GM06990 (cell line): ENCODE measurements at places on chromosomes 16 and 17.

DNA sequence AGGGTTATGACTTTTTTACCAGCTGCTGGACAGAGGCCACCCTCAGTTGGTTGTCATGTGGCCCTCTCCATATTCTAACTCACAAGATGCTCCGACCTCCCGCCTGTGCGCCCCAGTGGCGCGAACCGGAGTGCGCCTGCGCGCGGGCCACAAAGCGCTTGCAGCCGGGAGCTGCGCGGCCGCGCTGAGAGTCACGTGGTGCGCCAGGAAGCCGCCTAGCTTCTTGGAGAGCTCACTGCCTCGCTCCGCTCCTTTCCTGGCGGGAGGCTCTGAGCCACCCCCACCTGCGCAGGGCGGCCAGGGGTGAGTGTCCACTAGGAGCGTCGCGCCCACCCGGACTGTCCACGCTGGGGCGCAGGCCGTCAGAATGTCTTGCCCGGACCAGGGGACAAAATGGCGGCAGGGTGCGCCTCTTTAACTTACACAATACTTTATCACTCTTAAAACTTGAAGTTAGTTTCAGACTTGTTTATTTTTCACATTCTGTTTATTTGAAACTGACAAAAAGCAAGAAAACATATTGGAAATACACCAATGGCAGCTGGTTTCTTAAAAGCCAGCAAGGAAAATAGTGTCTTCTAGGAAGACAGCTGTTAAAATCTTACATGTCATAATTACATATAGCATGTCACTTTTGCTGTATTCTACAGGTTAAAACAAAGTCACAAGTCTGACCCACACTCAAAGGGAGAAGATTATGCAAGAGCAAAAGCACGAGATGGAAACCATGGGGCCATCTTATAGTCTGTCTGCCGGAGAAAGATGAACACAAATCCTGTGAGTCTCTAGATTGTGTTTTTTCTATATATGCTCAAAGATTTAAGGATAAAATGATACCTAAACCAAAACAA lies 357.9 kb downstream of the CNTNAP4 start:
- no peak for DNase-seq

DNA sequence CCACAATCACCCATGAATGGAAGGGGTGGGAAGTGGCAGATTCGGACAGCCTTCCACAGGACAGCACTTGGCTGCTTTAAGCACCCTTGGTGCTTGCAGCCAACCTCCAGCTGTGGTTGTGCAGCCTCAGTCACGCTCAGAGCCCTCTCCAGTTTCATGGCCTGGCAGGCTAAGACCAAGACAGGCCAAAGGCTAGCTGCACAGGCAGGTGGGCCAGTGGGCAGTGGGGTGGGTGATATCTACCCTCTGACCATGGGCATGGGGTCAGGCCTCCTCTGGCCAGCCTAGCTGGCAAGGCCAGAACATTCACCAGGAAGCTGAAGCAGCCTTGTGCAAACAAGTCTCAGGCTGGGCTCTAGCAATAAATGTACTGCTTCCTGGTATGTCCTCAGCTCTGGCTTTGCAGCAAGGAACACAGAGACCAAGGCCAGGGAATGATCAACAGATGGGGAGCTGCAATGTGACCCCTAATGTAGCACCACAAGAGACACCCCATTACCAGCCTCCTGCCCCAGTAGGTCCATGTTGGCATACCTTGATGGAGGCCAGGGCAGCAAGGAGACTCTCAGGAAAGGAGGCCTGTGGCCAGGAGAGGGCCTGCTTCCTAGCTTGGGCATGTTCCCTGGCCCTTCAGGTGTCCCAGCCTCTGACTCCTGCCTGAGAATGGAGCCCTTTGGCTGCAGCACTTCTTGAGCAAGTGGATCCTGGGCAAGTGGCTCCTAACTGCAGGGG lies 20.9 kb downstream of the HSD11B2 start:
- DNase-seq = no peak

GRCh38 chr16:89460556-89460955 lies 29.8 kb downstream of the ANKRD11 start:
- no peak for DNase-seq

DNA sequence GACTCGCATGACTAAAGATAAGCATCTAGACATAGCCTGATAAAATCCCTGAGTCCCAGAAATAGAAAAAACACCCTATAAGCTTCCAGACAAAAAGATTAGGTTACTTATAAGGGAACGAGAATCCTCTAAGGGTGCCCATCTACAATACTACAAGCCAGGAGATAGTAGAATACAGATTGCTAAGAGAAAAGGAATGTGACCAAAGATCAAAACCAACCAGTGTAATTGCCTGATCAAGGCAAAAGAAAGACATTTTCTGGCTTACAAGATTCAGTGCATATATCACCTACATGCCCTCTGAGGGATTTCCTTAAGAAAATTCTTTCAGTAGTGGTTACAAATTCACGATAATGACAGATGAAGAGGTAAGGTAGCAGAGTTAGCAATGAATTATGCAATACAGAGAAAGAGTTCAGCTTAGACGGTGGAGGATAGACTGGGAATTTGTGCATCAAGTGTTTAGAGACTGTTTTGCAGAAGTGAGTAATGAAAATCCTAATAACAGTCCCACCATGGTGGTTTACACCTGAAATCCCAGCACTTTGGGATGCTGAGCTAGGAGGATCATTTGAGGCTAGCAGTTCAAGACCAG lies 35.0 kb downstream of the BCL7C start:
- DNase-seq = no peak

GRCh38 chr17:1592751-1593629 lies 30.4 kb upstream of the PITPNA start:
- DNase-seq = peak; percentile 90

- no peak for DNase-seq
These were observed 1461.2 kb upstream of the CDH8 start for GRCh38 chr16:63497408-63497807.

DNA sequence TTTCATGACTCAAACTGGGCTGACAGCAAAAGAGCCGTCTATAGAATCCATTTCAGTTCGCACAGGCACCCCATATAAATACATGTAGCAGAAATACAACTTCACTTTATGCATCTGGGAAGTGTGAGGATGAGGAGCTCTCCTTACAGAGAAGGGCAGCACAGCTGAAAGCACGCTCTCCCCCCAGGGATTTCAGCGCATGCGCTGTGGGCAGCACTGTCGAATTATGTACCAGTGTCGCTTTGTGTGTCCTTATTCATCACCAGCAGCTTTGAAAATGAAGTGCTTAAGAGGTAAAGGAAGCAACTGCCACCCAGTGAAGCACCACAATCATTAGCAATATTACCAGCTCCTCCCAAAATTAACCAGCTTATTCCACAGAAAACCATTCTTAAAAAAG lies 39.9 kb downstream of the CEP95 start:
- no peak for DNase-seq

GRCh38 chr17:40604327-40605080 lies 39.2 kb upstream of the CCR7 start:
- DNase-seq = no peak

DNA sequence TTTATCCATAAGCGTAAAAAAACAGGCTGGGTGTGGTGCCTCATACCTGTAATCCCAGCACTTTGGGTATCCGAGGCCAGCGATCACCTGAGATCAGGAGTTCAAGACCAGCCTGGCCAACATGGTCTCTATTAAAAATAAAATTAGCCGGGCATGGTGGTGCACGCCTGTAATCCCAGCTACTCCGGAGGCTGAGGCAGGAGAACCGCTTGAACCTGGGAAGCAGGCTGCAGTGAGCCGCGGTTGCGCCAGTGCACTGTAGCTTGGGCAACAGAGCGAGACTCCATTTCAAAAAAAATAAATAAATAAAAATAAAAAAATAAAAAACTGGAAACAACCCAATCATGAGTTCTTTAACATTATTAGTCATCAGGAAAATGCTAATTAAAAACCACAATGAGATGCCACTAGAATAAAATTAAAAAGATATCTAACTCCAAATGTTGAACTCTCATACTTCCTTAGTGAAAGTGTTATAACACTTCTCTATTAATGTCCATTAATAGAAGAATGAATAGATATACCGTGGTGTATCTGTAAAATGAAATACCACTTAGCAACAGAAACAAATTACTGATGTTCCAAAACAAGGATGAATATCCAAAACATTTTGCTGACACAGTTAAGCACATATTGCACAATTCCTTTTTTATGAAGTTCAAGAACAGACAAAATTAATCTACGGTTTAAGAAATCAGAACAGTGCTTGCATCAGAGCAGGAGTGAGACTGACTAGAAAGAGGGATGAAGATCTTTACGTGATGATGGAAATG lies 13.1 kb downstream of the MPHOSPH6 start:
- DNase-seq = no peak

GRCh38 chr16:66516509-66516807 lies 33.5 kb downstream of the TK2 start:
- no peak for DNase-seq

DNA sequence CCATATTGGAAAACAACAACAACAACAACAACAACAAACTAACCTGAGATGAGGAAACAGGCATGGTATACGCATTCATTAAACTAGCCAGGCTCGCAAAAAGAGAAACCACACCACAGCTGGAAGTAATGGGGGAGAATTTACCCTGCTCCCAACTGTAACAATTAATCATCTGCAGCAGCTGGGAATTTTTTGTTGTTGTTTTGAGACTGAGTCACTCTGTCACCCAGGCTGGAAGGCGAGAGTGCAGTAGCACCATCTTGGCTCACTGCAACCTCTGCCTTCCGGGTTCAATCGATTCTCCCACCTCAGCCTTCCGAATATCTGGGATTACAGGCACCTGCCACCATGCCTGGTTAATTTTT lies 16.3 kb downstream of the PRPSAP1 start:
- DNase-seq = no peak

DNA sequence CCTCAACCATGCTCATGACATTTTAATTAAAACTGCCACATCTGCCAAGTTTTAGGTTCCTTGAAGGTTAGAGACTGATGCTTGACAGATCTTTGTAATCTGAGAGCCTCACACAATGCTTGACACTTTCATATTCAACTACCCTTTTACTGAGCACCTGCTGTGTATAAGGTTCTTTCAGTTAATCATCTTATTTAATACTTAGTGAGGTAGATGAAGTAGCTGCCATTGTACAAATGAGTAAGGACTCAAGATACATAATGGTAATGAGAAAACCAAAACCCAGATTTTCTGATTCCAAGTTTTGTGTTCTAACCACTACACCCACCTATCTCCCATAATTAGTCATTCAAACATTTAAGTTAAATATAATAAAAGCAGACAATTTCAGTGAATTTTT lies 35.4 kb upstream of the ARL6IP1 start:
- no peak for DNase-seq

GRCh38 chr17:28597606-28598383 lies 1.0 kb downstream of the SPAG5 start:
- no peak for DNase-seq

GRCh38 chr17:79189305-79189704 lies 114.7 kb downstream of the ENGASE start:
- no peak for DNase-seq

- no peak for DNase-seq
These were observed 606.3 kb downstream of the KCNJ2 start for GRCh38 chr17:70775679-70776078.

DNA sequence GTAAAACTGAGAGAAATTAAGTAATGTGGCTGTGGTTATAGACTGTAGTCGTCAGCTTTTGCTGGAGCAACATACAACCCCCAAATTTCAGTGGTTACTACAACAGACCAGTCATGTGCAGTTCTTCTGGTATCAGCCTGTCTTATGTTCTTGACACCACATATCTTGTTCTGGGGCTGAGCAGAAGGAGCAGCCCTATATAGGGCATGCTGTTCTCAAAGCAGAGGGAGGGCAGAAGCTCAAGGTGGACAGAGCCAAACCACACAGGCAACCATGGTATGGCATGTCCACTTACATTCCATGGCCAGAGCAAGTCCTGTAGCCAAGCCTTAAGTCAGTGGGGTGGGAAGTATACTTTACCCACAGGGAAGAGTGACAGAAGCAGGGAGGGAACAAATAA lies 7.7 kb downstream of the PRKAR1A start:
- no peak for DNase-seq

- no peak for DNase-seq
These were observed 31.6 kb downstream of the CYB5D2 start for GRCh38 chr17:4174556-4174955.

DNA sequence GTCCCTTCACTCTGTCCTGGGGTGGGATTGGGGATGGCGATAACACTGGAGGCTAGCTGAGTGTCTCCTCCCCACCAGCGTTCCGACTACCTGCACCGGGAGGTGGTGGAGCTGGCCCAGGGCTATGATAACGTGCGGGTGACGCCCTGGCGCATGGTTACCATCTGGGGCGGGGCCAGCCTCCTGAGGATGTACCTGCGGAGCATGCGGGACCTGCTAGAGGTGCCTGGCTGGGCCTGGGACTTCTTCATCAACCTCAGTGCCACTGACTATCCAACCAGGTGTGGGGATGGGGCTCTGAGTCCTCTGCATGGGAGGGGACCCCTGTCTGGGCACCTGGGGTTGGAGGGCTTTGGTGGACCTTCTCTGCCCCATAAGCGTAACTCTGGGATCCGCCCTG lies 8.8 kb downstream of the XYLT2 start:
- no peak for DNase-seq

DNA sequence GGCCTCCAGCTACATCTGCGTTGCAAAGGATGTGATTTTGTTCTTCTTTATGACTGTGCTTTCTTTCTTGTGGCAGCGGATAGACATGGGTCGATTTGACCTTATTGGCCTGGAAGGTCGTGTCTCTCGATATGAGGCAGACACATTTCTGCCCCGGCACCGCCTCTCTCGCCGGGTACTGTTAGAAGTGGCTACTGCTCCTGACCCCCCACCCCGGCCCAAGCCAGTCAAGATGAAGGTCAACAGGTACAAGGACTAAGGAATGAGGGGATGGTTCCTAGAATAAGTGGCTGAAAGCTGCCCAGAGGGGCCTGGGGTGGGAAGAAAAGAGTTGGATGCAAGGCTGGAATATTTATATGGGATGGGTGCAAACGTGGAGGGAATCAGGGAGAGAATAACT lies 21.1 kb downstream of the SRCAP start:
- no peak for DNase-seq

GRCh38 chr16:8512941-8513624 lies 77.2 kb downstream of the TMEM114 start:
- no peak for DNase-seq

DNA sequence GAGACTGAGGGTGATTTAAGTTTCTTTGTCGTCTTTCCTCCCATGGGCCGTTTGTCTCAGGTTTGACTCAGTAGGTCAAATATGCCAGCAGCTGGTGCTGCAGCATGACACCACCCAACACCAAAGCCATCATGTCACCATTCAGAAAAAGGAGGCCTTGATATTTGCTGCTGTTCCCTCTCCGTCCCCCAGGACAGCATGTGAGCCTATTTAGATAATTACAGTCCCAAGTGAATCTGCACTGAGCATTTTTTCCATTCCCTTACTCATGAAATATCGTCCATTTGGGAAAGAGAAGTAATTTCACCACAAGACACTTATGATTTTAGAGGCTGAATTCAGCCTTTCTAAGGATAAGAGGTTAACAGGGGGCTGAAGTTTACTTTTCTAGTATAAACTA lies 62.2 kb upstream of the ADORA2B start:
- DNase-seq = no peak
